Hematopoietic multipotent progenitor cell treated with erythropoietin and hydrocortisone succinate and interleukin-3 and kit ligand, for 6 days (in vitro differentiated cells): ENCODE measurements at places on chromosomes 13 and 19.

- DNase-seq, result no peak
These were observed 196.3 kb upstream of the TMTC4 start for GRCh38 chr13:100870898-100871297.

- DNase-seq, result peak; percentile 60
These were observed 1.8 kb downstream of the SHISA7 start for GRCh38 chr19:55441319-55441691.

DNA sequence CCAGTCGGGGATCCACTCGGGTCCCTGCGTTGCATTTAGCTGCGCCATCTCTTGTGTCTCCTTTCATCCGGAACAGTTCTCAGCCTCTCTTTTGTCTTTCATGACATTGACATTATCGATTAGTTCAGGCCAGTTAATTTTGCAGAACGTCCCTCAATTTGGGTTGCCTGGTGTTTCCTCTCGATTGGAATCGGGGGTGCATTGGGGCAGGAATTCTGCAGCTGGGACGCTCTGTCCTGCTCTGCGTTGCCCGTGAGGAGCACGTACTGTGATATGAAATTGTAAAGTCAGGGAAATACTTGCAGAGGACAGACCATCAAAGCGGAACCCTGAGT is 22.4 kb downstream of the MARK4 start:
- DNase-seq, result no peak

DNA sequence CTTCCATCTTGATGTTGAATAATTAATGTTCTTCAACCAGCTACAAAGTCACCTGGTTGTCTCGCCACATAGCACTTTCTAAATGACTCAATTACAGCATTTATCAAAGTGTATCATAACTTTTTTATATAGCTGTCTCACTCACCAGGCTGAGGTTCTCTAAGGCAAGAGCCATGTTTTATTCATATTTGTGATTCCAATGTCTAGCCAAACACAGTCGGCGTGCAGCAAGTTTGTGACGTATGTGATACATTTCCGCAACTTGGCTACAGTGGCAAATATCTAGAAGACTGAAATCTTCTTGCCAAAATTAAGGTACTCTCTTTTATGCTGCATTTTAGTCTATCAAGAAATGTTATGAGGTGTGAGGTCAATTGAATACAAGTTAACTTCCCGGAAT is 94.2 kb upstream of the WASF3 start:
- no peak for DNase-seq

GRCh38 chr19:10858204-10858828 is 10.1 kb downstream of the C19orf38 start:
- DNase-seq, result peak; percentile 70

DNA sequence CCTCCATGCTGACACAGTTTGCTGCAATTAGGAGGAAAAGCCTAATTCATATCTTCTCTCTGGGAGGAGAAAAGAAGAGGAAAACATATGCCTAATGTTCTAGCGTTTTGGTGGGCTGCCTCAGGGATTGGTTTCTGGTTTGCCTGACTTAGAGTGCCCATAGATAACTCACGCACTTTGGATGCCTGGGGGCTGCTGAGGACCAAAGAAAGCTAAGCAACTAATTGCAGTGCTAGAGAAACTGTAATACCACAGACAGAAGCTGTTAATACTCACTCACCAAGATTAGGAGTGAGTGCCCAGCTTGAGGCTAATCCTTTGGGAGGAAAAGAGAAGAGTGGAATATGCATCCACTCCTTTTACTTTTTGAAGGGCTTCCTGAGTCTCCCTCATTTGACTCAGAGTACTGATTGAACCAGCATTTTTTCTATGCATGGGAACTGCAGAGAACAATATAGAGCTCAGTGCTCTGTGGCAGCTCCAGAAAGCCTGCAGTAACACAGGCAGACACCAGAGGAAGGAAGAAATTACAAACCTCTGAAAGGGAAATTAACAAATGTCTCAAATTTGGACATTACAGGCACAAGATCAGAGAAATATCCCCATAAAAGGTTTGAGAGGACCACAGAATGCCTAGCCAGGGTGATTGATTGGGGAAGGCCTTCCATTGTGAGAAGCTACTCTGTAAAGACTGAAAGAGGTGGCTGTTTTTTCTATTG is 666.4 kb downstream of the OLFM4 start:
- DNase-seq, result no peak

DNA sequence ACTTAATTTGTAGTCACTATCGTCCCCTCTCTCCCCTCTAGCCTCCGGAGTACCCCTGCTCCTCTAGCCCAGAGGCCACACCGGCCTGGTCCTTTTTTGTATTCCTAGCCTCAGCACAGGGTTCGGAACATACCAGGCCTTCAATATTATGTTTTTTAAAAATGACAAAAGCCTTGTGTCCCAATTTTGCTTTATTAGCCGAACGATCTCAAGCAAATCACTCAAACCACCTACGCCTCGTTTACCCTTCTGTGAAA is 463 bp upstream of the POMP start:
- peak; percentile 32 for DNase-seq

DNA sequence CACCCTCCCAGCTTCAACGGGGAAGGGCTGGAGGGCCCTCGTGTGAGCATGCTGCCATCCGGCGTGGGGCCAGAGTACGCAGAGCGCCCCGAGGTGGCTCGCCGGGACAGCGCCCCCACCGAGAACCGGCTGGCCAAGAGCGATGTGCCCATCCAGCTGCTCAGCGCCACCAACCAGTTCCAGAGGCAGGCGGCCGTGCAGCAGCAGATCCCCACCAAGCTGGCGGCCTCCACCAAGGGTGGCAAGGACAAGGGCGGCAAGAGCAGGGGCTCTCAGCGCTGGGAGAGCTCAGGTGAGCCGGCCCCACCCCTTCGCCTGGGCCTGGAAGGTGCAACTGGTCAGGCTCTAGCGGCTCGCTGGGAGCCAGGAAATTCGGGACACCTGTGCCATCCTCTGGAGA is 20.0 kb downstream of the PEX11G start:
- no peak for DNase-seq

GRCh38 chr19:47353307-47353712 is 4.2 kb downstream of the DHX34 start:
- no peak for DNase-seq

GRCh38 chr13:106507560-106508274 is 27.7 kb downstream of the EFNB2 start:
- peak; percentile 89 for DNase-seq

DNA sequence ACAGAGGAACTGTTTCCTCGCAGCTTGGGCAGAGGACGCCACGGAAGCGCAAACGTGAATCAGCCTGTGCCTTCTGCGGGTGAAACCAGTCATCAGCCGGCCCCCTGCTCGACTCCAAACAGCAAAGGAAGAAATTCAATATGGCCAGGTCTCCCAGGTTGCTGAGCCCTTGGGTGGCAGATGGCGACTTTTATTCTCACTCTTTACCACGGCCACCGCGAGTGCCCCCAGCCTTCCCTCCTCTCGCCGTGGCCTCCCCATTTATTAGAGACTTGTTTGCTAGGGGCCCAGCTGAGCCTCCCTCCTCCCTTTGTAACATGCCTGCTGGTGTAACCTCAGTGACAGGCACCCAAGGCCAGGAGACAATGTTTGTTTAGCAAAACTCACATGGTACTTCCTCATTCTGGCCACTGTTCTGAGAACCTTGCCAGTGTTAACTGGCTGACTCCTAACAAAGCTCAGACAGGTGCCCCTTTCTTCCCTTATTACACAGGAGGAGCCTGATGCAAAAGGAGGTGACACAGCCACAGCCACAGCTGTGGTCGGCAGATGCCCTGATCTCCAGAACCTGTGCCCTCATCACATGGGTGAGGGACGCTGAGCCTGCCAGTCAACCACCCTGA is 5.8 kb downstream of the RAB20 start:
- DNase-seq, result peak; percentile 41

GRCh38 chr13:78596399-78596735 is 7.0 kb downstream of the POU4F1 start:
- no peak for DNase-seq

- peak; percentile 77 for DNase-seq
These were observed 6.7 kb downstream of the NAPSA start for GRCh38 chr19:50358483-50359327.

DNA sequence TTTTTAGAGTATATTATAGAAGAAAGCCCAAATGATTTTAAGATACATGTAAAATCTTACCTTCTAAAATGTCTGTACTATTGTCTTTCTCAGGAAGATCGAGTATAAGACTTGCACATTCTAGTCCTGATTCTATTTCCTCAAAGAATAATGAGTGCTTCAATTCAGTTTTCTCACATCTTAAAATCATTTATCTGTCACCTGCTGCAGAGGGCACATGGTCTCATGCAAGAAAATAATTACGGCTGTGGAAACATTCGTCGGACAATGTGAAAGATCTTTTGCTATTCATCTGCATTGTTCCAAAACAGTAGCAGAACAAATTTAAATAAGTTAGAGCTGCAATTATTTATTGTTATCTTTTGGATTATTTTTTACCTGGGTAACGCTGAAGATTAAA is 1403.5 kb downstream of the PCDH9 start:
- no peak for DNase-seq

- peak; percentile 18 for DNase-seq
These were observed 4.3 kb downstream of the RRAS start for GRCh38 chr19:49635530-49636232.

- no peak for DNase-seq
These were observed 289.2 kb downstream of the KLF12 start for GRCh38 chr13:73844986-73845385.

GRCh38 chr13:94860981-94861407 is 148.6 kb upstream of the SOX21 start:
- DNase-seq, result peak; percentile 37

GRCh38 chr13:72290962-72291681 is 424.1 kb upstream of the DACH1 start:
- DNase-seq, result peak; percentile 3

DNA sequence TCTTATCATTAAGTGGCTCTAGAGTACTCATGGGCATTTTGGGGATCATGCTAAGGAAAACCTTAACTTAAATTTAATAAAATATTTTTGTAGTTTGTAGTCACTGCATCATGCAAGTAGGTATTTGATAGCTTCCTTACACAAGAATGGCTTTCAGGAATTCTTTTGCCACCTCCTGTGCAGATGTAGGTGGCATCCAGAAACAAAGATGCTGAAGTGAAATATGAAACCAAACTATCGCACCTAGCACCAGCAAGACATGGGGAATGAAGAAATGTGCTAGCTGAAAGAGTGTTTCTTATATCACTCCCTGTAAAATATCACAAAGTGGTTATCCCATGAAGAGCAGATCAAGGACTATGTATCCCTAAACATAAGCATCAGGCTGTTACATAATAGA is 924.5 kb upstream of the PRR20A start:
- DNase-seq, result no peak

DNA sequence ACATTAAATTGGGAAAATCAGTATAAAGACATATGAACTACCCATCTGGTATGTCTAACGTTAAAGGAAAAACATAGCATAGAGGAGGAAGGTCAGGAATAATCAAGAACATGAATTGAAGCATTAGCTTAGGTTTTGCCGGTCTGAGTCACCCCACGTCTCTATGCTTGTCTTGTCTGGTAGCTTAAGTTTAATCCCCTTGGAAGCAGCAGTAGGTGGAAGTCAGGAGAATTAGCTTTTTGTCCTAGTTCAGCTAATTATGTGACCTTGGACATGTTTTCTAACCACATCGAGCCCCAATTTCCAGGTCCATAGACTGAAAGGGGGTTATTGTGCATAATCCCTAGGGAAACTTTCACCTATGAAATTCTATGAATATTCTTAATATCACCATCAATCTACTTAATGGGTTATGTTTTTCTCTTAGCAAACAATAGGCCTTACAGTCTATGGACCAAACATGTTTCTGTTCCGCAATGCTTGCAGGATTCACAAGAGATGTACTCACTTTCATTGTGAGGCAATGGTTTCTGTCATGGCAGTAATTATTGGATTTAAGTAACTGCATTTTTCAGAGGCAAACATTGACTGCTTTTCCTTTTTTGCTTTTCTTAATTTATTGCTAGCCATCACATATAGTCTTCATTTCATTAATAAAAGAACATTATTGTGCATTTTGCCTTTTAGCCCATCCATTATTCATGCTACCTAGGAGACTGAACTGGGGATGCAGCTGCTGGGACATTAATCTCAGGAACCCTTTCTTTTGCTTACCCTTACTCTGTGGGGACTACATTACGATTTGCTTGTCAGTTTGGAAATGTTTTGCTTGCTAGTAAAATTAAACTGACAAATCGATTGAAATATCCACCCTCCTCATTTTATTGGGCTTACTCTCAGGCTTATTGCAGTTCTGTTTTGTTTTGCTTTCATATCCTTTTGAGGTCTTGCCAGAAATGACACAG is 304.8 kb upstream of the MAB21L1 start:
- no peak for DNase-seq

GRCh38 chr19:32201636-32202051 is 143.8 kb upstream of the ZNF507 start:
- DNase-seq, result peak; percentile 27

GRCh38 chr13:69565334-69565733 is 542.3 kb upstream of the ATXN8OS start:
- DNase-seq, result peak; percentile 45

DNA sequence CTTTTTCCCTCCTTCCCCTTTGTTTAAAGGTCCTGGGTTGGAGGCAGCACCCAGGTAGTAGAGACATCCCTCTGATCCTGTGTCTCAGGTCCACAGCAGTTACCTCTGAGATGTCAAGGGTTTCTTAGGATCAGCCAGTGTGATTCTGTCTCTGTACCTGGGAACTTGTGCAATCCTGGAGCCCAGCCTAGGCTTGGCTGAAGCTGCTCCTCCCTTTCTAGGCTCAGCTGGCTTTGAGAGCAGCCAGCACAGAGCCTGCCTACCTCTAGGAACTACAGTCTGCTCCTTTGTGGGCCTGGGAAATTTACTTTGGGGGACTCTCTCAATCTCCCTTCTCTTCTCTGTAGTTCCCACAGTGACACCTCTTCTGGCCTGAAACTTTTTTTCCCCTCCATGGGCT is 171.6 kb downstream of the MTUS2 start:
- DNase-seq, result no peak

- peak; percentile 81 for DNase-seq
These were observed 14.6 kb downstream of the FRY start for GRCh38 chr13:32045982-32046785.

GRCh38 chr19:31533114-31533513 is 183.9 kb upstream of the TSHZ3 start:
- no peak for DNase-seq

DNA sequence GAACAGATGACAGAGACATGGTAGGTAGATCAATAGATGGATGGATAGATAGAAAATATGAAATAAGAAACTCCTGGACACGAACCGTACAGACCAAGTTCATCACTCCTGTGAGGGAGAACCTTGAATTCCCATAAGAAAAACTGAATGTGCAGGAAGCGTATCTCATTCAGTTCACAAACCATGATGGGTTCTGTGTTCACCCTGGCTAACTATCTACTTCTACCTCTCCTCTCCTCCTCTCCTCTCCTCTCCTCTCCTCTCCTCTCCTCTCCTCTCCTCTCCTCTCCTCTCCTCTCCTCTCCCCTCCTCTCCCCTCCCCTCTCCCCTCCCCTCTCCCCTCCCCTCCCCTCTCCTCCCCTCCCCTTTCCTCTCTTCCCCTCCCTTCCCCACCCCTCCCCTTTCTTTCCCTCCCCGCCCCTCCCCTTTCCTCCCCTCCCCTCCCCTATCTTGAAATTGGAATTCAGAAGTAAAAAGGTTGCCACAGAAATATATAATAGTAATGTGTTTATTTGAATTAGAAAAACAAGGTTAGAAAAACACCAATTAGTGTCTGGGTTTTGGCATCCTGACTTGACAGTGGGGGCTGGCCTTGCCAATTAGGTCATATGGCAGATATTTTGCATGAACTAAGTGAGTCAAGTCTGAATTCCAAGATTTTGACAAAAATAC is 75.9 kb downstream of the ANKRD10 start:
- no peak for DNase-seq
